Hypothalamus (tissue), 51 donors: ENCODE measurements at places on chromosomes 11 and 22.

- no peak for DNase-seq
Observed at GRCh38 chr11:19907839-19908238, 195.2 kb downstream of the NAV2 start.

GRCh38 chr22:50072167-50072555 is 13.1 kb downstream of the MLC1 start:
- no peak for DNase-seq

DNA sequence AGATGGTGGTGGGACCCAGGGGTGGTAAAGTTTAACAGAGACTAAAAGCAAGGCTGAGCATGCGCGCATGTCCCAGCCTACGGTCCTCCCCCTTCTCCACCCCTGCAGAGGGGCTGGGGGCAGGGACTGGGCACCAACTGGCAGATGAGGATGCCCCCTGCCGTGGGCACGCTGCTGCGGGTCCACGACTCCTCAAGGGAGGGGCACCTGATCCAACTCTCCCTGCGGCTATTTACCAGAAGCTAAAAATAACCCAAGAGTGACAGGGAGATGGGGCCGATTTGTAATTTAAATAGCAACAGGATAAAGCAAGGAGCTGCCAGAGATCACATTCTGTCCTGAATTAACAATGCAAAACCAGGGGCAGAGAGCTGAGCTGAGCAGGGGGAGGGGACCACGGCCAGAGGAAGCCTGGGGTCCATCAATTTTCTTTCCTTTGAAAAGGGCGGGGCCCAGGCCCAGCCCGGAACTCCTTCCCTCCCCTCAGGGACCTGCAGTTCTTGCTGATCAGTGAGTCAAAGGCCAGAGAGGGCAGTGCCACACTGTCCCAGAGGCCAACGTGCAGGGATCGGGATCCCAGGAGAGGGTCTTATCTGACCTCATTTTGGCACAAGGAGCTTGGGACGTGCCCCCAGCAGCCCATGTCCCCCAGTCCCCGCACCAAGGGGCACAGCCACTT is 8.1 kb upstream of the DGKZ start:
- DNase-seq, result peak; percentile 23

GRCh38 chr11:105142167-105142566 is 2.6 kb upstream of the CARD18 start:
- DNase-seq, result no peak

DNA sequence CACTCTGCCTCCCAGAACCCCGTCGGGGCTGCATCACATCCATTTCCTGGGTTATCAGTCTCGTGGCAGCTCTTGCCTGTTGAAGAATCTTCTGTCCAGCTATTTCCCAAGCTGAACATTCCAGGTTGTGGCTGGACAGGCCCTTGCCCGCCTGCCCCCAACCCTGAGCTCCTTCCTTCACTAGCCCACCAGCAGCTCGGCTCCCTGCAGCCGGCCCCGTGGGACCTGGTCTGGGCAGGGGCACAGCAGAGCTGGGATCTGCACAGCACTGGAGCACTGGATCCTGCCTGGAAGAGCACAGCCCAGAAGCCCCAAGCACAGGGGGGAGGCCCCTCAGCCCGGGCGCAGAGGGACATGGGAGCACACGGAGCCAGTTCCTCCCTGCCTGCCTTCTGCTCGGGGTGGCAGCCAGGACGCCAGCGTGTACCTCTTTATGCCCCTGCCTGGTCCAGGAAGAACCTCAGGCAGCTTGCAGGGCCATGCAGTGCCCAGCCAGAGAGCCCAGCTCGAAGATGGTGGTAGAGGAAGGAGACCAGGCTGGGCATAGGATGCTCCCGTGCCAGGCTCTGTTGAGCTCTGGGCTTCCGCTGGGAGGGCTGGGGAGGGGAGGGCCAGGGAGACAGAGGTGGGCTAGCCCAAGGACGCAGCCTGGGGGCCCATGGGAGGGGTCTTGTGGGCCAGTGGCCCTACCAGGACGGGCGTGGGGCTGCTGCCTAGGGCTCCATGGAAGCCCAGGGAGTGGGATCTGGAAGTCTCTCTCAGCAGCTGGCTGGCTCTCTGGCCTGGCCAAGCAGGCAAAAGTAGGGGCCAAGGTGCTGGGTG is 16.6 kb upstream of the GNB1L start:
- DNase-seq, result no peak

DNA sequence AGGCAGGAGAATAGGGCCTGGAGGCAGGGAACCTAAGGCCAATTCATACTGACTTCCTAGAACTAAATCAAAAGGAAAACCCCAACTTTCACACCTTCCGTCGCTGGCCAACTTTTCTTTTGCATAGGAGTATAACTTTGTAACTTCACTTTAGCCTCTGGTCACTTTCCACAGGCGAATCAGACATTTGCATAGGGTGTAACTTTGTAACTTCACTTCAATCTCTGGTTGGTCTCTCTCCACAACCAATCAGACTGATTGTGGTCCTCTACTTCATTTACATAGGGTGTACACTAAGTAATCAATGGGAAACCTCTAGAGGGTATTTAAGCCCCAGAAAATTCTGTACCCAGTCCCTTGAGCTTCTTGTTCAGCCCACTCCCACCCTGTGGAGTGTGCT is 11.5 kb upstream of the TMPRSS4 start:
- no peak for DNase-seq

DNA sequence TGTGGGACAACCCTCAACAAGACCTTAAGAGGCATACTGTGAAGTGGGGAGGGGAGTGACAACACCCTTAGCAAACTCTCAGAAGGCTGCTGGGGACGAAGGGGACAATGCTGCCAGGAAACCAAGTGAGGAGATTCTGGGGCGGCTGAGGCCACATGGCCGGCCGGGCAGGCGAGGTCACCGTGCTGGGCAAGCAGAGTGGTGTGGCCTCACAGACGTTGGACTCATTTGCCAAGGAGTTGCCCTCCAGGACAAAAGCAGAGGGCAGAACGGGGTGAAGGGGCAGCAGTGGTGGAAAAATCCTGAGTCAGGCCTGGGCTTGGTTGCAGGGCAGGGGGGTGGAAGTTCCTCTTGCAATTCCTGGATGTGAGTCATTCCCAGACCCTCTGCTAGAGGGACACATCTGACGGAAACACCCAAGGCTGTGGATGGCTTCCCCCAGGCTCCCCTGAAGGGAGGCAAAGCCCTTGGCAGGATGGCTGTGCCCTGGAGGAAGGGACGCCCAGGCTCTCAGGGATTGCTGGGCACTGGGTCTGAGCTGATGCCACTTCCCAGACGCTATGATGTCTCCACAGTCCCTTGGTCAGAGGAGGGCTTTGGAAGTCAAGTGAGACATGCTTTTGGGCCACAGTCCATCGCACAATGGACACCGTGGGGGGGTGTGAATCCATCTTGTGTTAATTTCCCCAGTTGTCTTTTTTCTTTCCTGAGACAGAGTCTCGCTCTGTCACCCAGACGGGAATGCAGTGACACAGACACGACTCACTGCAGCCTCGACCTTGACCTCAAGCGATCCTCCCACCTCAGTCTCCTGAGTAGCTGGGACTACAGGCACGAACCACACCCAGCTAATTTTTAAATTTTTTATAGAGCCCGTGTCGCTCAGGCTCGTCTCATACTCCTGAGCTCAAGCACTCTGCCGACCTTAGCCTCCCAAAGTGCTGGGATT is 16.2 kb upstream of the SHANK3 start:
- no peak for DNase-seq

GRCh38 chr22:49632199-49633009 is 195.3 kb downstream of the BRD1 start:
- DNase-seq, result peak; percentile 68

- no peak for DNase-seq
Observed at GRCh38 chr11:283405-284104, 5.3 kb downstream of the NLRP6 start.

- DNase-seq, result no peak
Observed at GRCh38 chr11:130023204-130023603, 20.6 kb upstream of the PRDM10 start.

DNA sequence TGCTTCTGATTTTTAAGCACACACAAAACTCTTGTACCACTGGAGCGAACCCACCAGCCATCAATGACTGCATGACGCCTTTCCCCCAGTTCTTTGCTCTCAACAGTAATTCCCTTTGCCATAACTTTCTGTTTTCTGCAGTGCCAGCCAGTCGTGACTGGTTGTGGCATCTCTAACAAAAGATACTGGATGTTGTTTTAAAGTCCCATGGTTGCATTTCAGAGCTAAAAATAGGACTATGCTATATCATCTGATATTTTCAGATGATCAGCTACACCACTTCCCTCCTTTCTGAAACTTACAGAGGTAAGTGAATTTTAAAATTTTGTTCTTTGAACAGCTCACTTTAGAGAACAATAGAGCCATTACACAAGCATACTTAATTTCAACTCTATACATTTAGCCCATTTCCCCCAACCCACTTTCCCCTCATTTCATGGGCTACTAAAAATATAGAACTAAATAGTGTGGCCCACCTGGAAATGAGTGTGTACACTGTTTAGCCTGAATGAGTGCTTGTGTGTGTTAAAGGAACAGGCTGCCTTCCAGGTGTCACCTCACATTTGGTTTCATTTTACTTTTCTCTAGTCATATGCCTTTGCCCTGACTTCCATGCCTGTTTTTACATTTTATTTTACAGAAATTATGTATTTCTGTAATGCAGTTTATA is 136.9 kb upstream of the ZC3H12C start:
- DNase-seq, result no peak

DNA sequence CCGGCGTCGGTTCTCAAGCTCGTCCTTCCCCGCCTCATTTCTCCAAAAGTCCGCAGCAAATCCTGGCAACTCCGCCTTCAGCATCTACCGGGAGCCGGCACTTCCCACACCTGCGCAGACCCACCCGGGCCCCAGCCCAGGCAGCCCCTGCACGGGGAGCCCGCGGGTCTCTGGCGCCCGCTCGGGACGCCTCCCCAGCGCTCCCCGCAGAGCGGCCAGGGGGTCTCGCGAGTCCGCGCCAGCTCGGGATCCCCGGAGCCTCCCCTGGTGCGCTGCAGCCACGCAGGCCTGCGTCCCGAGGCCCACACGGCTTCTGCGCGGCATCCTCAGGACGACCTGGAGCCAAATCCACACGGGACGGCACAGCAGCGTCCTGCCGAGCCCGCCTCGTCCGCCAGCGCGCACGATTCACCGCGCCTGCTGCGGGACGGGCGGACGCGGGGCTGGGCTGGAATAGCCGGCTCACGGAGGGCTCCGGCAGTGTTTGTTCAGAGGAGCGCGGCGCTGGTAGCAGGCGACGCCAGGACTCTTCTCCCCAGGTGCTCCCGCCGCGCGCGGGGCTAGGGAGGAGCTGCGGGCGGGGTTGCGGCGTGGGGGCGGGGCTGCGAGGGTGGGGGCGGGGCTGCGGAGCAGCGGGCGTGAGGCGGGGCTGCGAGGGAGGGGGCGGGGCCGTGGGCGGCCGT is 816 bp upstream of the PHRF1 start:
- DNase-seq, result no peak

- DNase-seq, result no peak
Observed at GRCh38 chr22:31610611-31611010, 51.4 kb downstream of the PISD start.

GRCh38 chr22:44463151-44463550 is 34.9 kb downstream of the RTL6 start:
- no peak for DNase-seq

GRCh38 chr11:118984825-118985224 is 13.1 kb upstream of the CENATAC start:
- DNase-seq, result no peak

GRCh38 chr22:49163960-49164690 is 663.5 kb downstream of the BRD1 start:
- no peak for DNase-seq

DNA sequence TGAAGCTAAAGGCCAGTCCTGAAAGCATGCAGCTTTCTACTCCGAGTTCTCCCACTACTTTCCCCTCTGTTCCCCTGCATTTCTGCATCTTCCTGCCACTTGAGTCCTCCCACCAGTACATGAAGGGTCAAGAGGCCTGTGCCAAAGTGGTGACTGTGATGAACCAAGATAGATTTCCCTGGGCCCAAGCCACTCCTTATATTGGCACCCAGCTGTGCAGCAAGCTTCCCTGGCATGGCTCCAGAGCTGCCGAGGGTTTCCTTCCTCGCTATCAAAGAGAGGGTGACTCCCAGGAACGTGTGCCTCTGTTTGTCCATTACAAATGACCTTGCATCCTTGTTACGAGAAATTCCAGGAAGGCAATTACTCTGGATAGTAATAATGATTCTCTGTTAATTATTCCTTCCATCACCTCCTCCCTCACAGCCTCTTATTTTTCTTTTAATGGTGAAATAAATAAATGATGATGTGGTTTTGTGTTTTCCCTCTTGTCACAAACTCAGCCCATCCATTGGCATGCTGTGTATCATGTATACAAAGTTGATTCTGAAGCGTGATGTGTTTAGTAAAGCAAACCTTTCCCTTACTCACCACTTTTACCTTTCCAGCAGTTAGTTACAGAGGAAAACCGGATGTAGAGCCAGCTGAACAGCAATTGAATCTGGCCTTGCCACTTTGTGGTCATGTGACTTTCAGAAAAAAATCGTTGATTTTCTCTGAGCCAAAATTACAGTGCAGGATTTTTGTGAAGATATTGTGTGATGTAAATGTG is 8.3 kb downstream of the SRSF8 start:
- peak; percentile 8 for DNase-seq
